MM.1S (cell line): ENCODE measurements at places on chromosomes 12 and 14.

GRCh38 chr14:95522116-95522515, 5.7 kb upstream of the SYNE3 start:
- no peaks in the 10 kb centered on the region for H3K27me3 ChIP-seq
- H3K36me3 ChIP-seq: no peaks in the 10 kb centered on the region
- H3K27ac ChIP-seq: no peak overlapping the region
- no peak overlapping the region for H3K4me3 ChIP-seq

- no peak for DNase-seq
- no peaks in the 10 kb centered on the region for H3K4me1 ChIP-seq
- no peaks in the 10 kb centered on the region for H3K36me3 ChIP-seq
- no peaks in the 10 kb centered on the region for H3K27me3 ChIP-seq
Measured at GRCh38 chr14:94120667-94121340, 8.6 kb downstream of the IFI27L2 start.

DNA sequence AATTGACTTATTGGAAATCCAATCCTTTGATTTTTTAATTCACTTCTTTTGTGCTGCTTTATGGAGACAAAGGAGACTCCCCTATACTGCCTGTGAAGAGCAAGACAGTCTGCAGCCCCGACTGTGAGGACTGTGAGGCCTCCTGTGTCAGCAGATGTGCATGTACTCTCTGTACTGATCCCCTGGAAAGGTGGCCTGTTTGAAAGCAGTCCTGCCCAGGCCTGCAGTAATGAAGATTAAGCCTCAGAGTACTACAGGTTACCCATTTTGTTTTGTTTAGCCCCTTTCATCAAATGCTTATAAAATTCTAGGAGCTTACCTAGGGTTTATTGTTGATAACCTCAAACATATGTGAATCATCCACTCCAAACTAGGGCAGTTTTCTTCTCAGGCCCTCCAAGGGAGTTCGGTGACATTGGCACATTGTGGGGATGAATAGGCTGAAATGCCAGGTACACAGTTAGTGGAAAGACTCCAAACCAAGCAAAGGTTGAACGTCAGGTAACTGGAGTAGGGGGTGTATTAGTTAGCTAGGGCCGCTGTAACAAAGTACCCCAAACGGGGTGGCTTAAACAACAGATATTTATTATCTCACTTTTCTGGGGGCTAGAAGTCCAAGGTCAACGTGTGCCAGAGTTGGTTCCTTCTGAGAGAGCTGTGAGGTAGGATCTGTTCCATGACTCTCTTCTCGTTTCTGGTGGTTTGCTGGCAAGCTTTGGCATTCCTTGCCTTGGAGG, 208.7 kb upstream of the BCL2L14 start:
- H3K27ac ChIP-seq: no peak overlapping the region
- DNase-seq: no peak
- H3K4me1 ChIP-seq: no peaks in the 10 kb centered on the region
- no peaks in the 10 kb centered on the region for H3K36me3 ChIP-seq
- H3K27me3 ChIP-seq: no peaks in the 10 kb centered on the region

DNA sequence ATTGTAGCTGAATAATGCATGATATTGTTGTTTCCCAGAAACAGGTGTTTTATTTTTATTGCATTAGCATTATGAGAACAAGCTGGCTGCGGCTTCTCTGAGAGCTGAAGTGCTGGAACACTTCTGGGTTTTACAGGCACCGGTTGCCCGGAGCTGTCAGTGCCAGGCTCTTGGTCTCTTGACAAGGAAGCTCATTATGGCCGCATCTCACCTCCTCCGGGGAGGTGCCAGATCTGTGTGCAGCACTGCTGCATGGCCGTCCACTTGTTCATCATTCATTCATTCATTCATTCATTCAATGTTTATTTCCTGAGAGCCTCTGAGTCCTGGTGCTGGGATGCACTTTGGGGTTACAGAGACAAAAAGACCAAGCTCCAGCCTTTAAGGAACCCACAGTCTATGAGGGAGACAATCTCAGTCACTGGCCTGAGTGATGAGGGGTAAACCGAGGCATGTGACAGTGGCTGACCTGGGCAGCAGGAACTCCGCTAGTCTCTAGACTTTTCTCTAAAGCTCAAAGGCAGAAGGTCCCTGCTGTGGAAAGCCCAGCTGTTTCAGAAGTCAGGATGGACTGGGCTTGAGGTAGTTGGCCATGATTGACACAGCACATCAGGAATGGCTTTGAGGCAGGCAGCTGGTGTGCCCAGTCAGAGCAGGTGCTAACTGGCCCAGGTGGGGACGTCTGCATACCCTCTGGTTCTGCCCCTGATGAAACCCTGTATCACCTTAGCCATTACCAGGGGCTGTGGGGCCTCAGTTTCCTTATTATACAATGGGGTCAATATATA, 181.0 kb downstream of the ADGRD1 start:
- H3K27me3 ChIP-seq: peaks cover 20% of the 10 kb centered on the region; the same call in 1 of the 2 replicates
- H3K36me3 ChIP-seq: no peaks in the 10 kb centered on the region
- no peak overlapping the region for H3K4me3 ChIP-seq
- H3K27ac ChIP-seq: no peak overlapping the region
- no peak for DNase-seq
- H3K4me1 ChIP-seq: no peaks in the 10 kb centered on the region

DNA sequence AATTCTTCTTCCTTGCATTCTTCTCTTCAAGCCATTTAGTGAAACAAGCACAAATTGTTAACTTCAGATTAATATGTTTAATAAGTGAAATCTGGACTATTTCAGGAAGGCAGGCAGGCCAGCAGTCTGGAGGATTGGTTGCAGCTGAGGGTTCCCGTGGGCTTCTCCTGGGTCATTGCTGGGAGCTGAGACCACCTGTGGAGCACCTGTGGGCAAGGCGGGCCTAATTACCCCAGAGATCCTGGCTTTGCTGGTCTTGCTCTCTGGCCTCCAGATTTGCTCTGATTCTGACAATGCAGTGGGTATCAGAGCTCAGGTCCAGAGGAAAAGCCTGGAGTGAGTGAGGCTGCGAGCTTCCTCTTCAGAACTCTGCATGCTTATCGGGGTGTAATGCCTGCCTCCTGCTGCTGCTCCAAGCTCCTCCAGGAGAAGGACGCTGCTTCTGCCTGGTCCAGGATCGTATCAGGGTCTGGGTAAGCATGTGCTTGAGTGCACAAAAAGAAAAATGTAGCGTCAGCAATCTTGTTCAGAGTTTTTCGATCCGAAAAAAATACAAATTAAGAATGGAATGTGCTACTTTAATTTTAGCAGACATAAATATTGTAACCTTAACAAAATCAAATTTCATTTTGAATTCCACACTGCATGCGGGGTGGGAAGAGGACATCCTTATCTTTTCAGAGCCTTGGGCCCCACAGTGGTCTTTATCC, 93.8 kb downstream of the TMEM30B start:
- no peaks in the 10 kb centered on the region for H3K27me3 ChIP-seq
- H3K27ac ChIP-seq: no peak overlapping the region
- H3K36me3 ChIP-seq: no peaks in the 10 kb centered on the region
- DNase-seq: no peak
- H3K4me1 ChIP-seq: no peaks in the 10 kb centered on the region

GRCh38 chr14:93033983-93034670, 81.6 kb downstream of the ITPK1 start:
- H3K4me3 ChIP-seq: no peak overlapping the region
- H3K4me1 ChIP-seq: no peaks in the 10 kb centered on the region
- DNase-seq: no peak

GRCh38 chr14:23916446-23916845, 37.1 kb upstream of the DHRS4 start:
- no peak for DNase-seq
- H3K4me1 ChIP-seq: no peaks in the 10 kb centered on the region
- H3K4me3 ChIP-seq: no peak overlapping the region
- H3K27ac ChIP-seq: no peak overlapping the region
- H3K27me3 ChIP-seq: no peaks in the 10 kb centered on the region

GRCh38 chr12:46562625-46563225, 190.2 kb upstream of the SLC38A2 start:
- no peak overlapping the region for H3K27ac ChIP-seq
- H3K27me3 ChIP-seq: no peaks in the 10 kb centered on the region
- no peaks in the 10 kb centered on the region for H3K36me3 ChIP-seq
- DNase-seq: no peak

GRCh38 chr14:105019861-105020814, 745 bp downstream of the CDCA4 start:
- H3K4me3 ChIP-seq: peak overlapping the region; percentile 82
- no peaks in the 10 kb centered on the region for H3K27me3 ChIP-seq
- H3K27ac ChIP-seq: peak overlapping the region; percentile 49; the same call in 1 of the 2 replicates
- DNase-seq: peak; percentile 30
- peaks cover 14% of the 10 kb centered on the region for H3K4me1 ChIP-seq
- no peaks in the 10 kb centered on the region for H3K36me3 ChIP-seq

DNA sequence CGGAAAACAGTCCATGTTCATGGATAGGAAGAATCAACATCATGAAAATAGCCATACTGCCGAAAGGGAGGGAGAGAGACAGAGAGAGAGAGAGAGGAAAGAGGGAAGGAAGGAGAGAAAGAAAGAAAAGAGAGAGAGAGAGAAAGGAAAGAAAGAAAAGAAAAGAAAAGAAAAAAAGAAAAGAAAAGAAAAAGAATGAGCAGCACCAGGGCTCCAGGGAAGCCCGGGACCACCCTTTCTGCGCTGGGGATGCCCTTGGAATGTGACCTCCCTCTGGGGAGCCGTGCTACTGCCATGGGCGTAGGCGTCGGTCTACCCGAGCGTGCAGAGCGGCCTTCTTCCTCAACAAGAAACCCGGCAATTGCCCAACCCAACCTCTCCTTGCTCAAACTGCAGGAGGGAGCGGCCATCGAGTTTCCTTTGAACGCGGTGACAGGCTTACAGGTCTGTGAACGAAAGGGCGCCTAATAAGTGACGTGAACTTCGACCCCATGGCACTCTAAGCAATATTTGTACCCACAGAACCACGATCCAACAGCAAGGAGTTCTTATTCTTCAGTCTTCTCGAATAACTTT, 16.9 kb downstream of the OR6S1 start:
- H3K36me3 ChIP-seq: no peaks in the 10 kb centered on the region
- H3K27me3 ChIP-seq: no peaks in the 10 kb centered on the region; the same call in 1 of the 2 replicates
- no peak overlapping the region for H3K27ac ChIP-seq
- DNase-seq: no peak

DNA sequence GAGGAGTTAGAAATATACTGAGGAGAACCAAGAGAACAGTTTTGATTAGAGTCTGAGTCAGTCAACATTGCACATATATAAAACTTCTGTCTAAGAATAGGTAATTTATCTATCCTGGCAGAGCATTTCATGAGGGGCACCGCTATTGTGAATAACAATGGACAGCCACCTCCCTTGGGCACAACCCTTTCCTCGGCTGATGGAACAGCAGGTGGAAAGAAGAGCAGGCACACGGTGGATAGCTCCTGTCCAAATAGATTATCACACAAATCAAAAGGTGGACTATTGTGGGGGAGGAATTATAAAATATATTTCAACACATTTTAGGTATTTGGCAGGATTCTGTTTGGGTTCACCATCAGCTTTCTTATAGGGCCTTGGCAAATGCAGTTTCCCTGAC, 84.0 kb upstream of the PTPRB start:
- H3K4me3 ChIP-seq: no peak overlapping the region
- no peaks in the 10 kb centered on the region for H3K36me3 ChIP-seq
- no peaks in the 10 kb centered on the region for H3K27me3 ChIP-seq

GRCh38 chr12:107518868-107519267, 166.7 kb upstream of the PWP1 start:
- DNase-seq: no peak
- no peaks in the 10 kb centered on the region for H3K27me3 ChIP-seq
- H3K4me1 ChIP-seq: peaks cover 9% of the 10 kb centered on the region
- no peak overlapping the region for H3K27ac ChIP-seq

GRCh38 chr12:88579601-88580050, 645 bp downstream of the KITLG start:
- H3K4me1 ChIP-seq: no peaks in the 10 kb centered on the region
- H3K36me3 ChIP-seq: no peaks in the 10 kb centered on the region
- H3K4me3 ChIP-seq: peak overlapping the region; percentile 64
- no peaks in the 10 kb centered on the region for H3K27me3 ChIP-seq
- H3K27ac ChIP-seq: no peak overlapping the region
- no peak for DNase-seq
